Stimulated activated CD8-positive, alpha-beta memory T cell treated with anti-CD3 and anti-CD28 coated beads, Interleukin-4, amount 100 ng/mL, for 1 hour (primary cell): ENCODE measurements at places on chromosomes 2 and 18.

- no peak for DNase-seq
Observed at GRCh38 chr2:106122157-106122556, 71.9 kb downstream of the UXS1 start.

- no peak for DNase-seq
Observed at GRCh38 chr2:120231564-120231973, 8.4 kb upstream of the TMEM185B start.

GRCh38 chr2:31296641-31297287 is 62.8 kb downstream of the EHD3 start:
- no peak for DNase-seq

- no peak for DNase-seq
Observed at GRCh38 chr2:15890936-15891905, 49.1 kb upstream of the MYCN start.

GRCh38 chr2:168793596-168793995 is 8.8 kb upstream of the NOSTRIN start:
- DNase-seq = no peak

GRCh38 chr2:75751360-75751759 is 40.6 kb upstream of the GCFC2 start:
- no peak for DNase-seq

GRCh38 chr2:219777388-219777787 is 150.0 kb downstream of the SLC4A3 start:
- DNase-seq = no peak

DNA sequence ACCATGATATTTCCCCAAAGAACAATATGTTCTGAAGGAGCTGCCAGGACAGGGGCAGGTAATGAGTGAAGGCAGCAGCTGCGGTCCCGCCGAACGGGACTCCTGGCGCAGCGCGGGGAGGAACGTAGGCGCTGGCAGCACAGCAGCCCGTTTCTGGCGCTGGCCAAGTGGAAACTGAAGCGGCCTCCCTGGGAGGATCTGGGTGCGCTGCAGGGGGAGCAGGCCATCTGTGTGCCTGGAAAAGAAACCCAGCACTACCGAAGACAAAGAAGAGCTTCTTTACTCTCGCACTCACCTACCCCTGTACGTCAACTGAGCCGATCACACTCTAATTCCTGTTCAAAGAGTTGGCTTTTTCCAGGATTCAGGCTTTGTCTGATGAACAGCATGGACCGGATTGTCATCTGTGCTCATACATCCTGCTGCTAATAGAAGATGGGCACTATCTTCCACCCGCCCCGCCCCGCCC is 11.8 kb downstream of the G6PC2 start:
- no peak for DNase-seq

GRCh38 chr2:55148269-55148668 is 83.8 kb downstream of the CLHC1 start:
- DNase-seq = no peak

GRCh38 chr2:85861180-85861579 is 27.6 kb downstream of the ST3GAL5 start:
- no peak for DNase-seq

GRCh38 chr2:84880645-84881521 is at the start of gene TRABD2A:
TRABD2A (minus strand) TSS chr2:84881084; CDS start chr2:84881039, 45 bp downstream.
- no peak for DNase-seq

GRCh38 chr2:74815941-74816340 is 18.0 kb upstream of the HK2 start:
- no peak for DNase-seq

DNA sequence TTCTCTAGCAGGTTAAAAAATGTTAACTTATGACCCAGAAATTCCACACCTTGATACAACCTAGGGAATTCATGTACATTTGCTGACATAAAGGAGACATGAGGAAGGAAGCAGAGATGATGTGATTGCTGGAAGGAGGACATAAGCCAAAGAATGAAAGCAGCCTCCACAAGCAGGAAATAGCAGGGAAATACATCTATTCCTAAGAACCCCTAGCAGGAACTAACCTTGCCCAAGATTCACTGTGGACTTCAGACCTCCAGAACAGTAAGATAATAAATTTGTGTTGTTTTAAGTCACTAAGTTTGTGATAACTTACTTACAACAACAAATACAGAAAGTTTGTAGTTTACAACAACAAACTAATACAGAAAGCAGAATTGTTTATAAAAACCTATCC is 4.6 kb upstream of the DSG4 start:
- no peak for DNase-seq

- DNase-seq = no peak
Observed at GRCh38 chr2:239226677-239227581, 173.9 kb downstream of the HDAC4 start.

DNA sequence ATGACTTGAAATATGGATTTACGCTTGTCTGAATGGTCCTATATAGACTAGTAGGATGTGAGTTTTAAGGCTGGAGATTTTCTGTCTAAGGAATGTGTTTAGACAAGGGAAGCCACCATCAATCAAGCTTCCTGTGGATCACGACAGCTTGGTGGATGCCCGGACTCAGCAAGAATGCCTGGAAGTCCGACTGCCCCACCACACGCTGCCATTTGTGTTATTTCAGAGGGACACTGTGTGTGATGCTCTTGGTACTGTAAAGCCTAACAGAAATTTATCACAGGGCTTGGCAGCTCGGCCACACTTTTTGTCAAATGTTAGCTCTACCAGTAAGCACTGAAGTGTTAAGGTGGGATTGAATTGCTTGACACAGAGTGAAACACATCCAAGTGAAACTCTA is 127.1 kb upstream of the CDH7 start:
- DNase-seq = no peak

DNA sequence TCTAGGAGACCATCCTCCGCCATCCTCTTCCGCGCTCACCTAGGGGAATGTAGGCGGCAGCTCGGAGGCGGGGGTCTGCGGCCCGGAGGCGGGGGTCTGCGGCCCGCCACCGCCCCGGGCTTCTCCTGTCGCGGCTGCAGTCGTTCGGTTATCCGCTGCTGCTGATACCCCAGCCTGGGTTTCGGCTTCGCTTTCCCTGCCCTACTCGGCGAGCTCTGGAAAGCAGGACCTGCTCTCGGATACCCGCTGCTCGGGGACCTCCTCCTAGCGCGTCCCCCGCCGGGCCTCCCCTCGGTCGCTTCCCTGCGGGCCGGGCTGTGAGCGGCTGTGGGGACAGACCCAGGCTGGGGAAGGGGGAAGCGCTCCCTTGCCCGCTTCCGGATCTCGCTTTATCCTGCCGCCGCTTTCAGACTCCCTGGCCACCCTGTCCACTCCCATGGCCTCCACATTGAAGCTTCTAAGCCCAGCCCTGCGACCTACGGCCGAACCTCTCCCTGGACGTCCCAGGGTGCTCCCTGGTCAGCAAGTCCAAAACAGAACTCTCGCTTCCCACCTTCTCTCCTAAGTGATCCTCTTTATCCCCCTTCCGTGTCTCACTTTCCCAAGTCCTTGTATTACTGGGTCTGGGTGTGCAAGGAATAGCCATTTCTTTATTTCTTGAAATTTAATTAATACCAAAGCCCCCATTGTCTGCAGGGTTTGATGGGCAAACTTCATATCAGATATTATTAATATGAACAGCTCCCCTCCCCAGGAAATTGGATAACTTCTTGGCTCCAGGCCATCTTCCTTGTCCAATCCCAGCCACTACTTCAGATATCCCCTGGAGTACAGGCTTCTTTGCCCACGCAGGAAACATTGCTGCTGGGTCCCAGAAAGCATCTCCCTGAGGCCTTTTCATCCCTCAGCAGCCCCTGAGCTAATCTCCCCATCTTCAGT is 769 bp downstream of the FKBP1B start:
- DNase-seq = no peak

DNA sequence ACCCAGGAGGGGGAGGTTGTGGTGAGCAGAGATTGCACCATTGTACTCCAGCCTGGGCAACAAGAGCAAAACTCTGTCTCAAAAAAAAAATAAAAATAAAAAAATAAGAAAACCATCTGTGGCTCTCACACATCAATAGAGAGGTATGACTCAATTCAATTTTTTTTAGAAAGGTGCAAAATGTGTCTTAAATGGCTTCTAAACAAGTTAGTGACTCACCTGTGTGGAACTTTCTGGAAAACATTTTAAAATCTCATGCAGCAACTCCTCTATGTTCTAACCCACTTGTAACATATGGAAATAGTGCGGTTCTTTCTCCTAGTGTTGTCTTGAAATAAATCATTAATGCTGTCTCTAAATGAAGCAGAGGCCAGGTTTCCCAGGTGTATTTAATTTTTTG is 10.7 kb upstream of the SULT1C4 start:
- DNase-seq = no peak

GRCh38 chr2:200172944-200173581 is 133.4 kb upstream of the SPATS2L start:
- no peak for DNase-seq

- no peak for DNase-seq
Observed at GRCh38 chr2:44582363-44583008, 220.7 kb downstream of the CAMKMT start.

DNA sequence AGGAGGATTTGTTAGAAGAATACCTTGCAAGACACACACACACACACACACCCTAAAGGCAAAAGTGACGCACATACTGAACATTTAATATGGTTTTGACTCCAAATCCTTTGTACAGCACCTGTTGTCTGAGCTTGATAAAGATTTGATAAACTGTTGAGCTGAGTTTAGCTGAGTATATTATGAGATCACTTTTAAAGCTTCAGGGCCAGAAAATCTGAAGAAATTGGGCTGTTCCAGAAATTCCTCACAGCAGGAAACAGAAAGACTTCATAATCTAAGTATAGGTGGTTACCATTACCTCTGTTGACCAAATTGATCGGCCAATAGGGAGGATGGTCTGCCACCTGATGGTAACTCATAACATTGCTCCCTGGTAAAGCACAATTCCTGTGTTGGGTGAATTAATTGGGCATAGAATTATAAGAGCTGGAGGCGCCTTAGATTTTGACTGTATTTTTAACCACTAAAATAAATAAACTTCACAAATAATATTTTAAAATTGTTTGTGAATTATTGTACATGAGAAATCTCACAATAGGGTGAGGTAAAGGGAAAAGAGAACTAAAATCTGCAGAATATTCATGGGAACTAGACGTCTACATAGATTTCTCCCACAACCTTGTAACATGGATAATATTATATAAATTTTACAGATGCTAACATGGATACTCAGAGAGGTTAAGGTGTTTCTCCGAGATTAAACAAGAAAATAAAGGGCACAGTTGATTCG is 21.8 kb upstream of the RPIA start:
- no peak for DNase-seq

GRCh38 chr2:11057031-11057430 is 98.2 kb upstream of the SLC66A3 start:
- no peak for DNase-seq

DNA sequence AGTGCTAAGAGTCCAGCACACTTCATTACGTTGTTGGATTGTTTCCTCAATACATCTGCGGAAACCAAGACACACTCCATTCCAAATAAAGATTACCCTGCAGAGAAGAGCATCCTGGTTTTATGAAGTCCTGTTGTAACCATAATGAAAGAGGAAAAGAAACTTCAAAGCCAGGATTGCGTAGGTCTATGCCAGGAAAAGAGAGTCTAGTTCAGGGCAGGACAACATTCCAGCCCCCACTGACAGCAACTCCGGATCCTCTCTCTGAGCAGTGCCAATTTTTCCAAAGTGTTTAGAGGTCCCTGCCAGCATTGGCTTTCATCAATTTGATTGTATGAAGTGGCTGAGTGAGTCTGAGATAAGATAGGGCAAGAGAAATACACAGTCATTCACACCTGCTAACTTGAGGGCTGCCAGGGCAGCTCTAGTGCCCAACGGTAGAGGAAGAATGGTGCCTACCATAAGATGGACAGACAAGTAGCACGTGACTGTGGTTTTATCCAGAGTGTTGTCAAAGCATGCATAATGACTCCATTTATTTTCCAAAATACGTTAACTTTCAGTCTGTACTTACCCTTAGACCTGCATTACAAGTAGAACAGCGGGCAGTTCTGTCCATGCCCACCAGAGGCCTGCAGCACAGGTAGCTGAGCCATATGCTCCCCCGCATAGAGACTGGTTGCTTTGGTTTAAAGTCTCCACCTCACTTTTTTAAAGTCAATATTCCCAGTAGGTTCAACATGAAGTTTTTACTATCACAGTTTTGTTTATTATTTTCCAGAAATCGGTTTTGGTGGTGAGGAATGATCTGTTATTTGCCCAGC is 23.7 kb downstream of the PIEZO2 start:
- no peak for DNase-seq

GRCh38 chr2:164479460-164479859 is 141.8 kb downstream of the GRB14 start:
- DNase-seq = no peak

- no peak for DNase-seq
Observed at GRCh38 chr2:43387092-43388062, 161.0 kb upstream of the ZFP36L2 start.

GRCh38 chr2:31217465-31218200 is at the start of gene CAPN14:
CAPN14 (minus strand) TSS chr2:31217515; CDS start chr2:31205447, 12,068 bp downstream.
- no peak for DNase-seq

DNA sequence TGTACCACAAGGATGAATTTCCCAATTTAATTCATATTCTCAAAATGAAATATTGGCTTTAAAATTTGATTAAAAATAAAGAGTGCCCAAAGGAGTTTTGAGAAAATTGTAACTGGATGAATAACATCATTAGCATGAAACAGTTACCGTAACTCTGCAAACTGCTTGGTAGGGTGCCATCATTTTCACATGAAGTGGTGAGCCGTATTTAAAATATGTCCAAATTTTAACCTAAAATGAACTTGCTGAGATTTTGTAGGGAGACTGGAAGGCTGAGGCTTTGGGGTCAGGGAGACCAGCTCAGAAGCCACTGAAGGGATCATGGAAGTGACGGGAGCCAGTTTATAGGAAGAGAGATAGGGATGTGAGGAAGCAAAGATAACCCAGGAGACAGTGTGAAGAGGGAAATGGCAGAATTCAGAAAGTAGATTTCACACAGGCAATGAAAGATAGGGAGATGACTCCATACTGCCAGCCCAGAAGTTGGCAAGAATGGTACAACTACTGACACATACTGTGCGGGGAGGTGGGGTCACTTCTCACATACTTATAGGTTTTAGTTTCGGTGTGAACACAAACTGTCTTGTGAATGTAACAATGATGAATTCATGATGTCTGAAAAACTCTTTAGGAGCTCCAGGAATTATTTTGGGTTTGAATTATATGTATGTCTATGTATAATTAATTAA is 53.8 kb downstream of the EFEMP1 start:
- DNase-seq = no peak

GRCh38 chr2:229852565-229852964 is 69.2 kb downstream of the TRIP12 start:
- peak; percentile 18 for DNase-seq
